ENCODE measurements at places on chromosomes 6 and 20. TPM values are rescaled to one million over a fixed set of nuclear protein-coding genes. Genes with fewer than 3 reads are reported as not detected.

GRCh38 chr6:16118825-16119224 lies 10.1 kb upstream of the MYLIP start:
- DNase-seq = no peak

FAM209B gene
- not detected for total RNA-seq

DNA sequence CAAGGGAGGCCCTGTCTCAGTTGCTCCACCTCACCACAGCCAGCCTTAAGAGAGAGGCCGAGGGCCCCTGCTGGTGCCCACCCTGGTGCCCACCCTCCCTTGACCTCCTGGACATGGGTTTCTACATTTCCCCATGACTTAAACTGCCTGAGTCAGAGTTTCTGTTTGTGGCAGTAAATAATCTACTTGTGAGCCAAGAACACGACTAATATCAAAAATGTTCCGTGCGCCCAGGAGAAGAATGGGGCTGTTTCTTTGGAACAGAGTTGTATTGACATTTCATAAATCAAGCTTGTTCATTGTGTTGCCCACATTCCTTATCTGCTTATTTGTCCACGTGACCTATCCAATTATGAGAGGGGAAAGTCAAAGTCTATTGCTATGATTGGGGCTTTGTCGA lies 143.5 kb downstream of the ANKRD60 start:
- DNase-seq = no peak

DNA sequence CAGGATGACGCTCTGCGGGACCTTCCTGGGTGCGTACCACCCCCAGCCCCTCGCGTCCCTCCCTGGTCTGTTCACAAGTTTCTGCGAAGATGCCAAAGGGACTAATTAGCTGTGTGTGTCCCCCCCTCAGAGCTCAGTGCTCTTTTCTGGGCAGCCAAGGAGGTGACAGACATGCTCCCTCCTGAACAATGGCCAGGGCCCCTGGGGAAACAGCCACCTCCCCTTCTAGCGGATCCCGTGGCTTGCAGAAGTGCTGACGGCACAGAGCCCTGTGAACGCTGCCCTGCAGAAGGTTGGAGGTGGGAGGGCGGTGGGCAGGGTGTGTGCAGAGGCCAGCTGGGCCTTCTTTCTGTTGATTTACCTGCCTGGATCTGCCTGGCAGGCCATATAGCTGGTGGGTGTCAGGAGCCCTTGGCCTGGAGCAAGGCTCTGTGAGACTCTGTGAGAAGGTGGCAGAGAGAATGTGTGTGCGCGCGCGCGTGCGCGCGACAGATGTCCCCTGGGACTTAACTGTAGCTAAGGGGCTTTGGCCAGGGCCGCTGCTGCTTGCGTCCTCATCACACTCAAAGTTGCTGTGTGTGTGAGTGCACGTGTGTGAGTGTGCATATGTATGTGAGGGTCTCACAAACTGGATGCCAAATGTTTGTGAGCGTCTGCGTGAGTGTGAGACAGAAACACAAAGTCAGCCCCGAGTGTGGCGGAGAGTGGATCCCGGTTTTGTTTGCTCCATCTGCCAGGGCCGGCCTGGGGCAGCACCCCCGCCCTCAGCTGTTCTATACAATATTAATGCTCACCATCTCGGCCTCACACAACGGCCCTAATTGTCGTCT lies 3.5 kb upstream of the MYT1 start:
- DNase-seq = no peak

OTOR gene
- total RNA-seq = not detected

DNA sequence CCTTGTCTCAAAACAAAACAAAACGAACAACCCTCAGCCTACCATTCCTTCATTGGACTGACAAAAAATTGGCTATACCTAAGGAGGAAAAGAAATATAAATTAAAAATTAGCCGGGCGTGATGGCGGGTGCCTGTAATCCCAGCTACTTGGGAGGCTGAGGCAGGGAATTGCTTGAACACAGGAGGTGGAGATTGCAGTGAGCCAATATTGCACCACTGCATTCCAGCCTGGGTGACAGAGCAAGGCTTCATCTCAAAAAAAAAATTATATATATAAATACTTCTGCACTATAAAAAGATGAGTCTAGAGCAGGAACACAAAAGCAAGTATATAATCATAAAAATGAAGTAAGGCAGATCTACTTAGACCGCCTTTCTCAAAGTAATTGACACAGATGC lies 109.8 kb downstream of the CRYBG1 start:
- DNase-seq = no peak

FBXO30 gene
- total RNA-seq = 6.3 TPM

CDSN gene
- total RNA-seq = not detected

DNA sequence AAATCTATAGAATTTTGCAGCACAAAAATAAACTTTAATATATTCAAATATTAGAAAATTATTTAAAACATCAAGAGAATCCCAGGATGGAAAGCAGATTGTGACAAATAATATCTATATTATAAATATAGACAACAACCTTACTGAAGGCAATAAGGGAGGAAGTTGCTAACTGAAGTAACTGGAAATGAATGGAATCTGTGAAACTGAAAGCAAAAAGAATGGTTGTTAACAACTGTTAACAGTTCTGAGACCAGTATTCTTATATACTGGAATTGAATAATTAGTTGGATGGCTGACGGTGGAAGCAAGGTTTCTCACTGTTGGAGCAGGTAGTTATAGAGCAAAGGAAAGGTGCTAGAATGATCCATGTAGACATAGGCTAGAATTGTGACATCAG lies 220.4 kb downstream of the PLCB1 start:
- DNase-seq = no peak

PRDM1 gene
- 30.7 TPM for total RNA-seq

- peak; percentile 50 for DNase-seq
Measured at GRCh38 chr6:39377539-39377950, 55.0 kb upstream of the KCNK16 start.

DNA sequence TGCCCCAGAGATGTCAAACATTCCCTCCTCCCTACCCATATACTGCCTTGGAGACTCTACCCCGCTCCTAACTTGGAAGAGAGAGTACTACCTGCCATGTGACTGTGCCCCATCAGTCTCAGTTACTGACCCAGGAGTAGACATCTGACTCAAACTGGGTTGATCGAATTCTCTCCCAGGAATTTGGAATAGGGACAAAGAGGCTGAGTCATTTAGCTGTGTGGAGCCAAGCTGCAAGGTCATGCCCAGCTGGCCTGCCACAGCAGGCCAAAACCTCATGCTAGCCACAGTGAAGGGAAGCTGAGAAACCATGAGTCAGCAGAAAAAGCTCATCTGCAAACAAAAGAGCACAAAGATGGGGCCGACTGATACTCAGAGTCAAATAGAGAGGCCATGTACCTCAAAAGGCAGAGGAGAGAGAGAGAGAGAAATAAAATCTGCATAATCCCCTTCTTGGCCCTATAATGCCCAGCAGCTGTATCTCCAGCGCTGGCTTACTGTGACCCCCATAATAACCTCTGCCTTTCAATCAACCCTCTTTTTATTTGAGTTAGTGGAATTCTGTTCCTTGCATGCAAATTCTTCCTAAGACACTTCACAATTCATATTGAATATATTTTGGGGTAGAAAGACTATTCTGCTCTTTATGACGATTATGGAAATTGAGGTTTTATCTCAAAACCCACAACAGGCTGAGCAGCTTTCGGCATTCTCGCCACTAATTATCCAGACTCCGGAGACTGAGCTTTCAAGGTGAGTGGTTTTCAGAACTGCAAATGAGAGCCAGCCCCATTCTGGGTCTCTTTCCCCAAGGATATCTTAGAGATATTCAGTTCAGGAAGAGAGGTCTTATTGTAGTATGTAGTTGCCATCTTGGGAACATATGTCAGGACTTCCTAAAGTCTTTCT lies 21.4 kb upstream of the AKIRIN2 start:
- DNase-seq = no peak

GRCh38 chr6:168871642-168872315 lies 381.9 kb downstream of the THBS2 start:
- no peak for DNase-seq

DNA sequence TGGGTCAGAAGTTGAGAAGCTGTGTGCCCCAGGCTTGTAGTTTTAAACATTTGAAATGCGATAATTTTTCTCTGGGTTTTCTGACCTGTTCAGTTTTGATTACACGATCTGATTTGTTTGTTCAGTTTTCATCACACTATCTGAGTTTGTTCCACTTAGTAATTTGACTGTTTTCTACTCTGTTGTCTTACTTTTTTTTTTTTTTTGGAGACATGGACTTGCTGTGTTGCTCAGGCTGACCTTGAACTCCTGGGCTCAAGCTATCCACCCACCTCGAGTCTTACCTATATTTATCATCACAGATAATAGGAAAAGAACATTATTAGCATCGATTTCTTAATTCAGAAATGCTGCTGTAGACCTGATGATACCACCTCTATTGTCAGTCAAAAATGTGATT lies 379.1 kb downstream of the UTRN start:
- no peak for DNase-seq

GRCh38 chr6:134630508-134631121 lies 312.7 kb upstream of the SGK1 start:
- peak; percentile 59 for DNase-seq

- no peak for DNase-seq
Measured at GRCh38 chr6:145015739-145016558, 719.4 kb downstream of the EPM2A start.

NNAT gene
- total RNA-seq = 41.3 TPM

- DNase-seq = no peak
Measured at GRCh38 chr6:131687022-131687421, 14.2 kb downstream of the OR2A4 start.

GRCh38 chr6:138719744-138720143 lies 53.8 kb upstream of the CCDC28A start:
- DNase-seq = no peak

MUC21 gene
- total RNA-seq = 0.12 TPM

SIRPD gene
- not detected for total RNA-seq

SLC35F1 gene
- 0.29 TPM for total RNA-seq

- DNase-seq = no peak
Measured at GRCh38 chr6:31053873-31054272, 43.6 kb downstream of the MUC22 start.

TAGAP gene
- 4.1 TPM for total RNA-seq

- DNase-seq = no peak
Measured at GRCh38 chr6:119575721-119576120, 226.2 kb upstream of the MAN1A1 start.

DNA sequence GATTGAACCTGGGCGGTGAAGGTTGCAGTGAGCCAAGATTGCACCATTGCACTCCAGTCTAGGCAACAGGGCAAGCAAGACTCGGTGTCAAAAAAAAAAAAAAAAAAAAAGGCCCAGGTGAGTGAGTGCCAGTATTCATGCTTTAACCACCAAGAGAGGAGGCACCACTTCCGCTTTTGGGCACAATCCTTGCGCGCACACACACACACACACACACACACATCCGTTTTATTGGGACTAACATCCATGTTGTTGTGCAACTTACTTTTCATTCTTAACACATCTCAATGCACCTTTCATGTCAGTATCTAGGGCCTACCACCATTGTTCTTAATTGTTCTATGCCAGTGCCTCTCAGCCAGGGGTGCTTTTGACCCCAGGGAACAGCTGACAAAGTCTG lies 263.0 kb downstream of the CDC5L start:
- no peak for DNase-seq

GRCh38 chr6:63355632-63356031 lies 35.8 kb upstream of the LGSN start:
- no peak for DNase-seq

LAMA5 gene
- 40.7 TPM for total RNA-seq

IBTK gene
- total RNA-seq = 32.8 TPM

DNA sequence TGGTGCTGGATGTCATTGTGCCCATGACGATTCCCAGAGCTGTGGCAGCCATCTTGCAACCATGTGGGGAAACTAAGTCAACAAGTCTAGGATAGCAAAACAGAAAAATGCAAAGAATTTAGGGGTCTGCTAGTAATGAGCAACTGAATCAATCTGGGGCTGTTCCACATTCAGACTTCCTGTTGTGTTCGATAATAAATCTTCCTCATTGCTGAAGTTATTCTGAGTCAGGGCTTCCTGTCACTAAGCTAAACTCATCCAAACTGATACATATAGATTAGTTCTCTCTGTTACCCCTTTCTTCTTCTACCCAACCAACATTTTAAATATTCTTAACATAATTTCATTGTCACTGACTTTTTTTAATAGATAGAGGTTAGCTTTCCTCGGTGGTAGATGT lies 205.9 kb downstream of the HACE1 start:
- no peak for DNase-seq

DNA sequence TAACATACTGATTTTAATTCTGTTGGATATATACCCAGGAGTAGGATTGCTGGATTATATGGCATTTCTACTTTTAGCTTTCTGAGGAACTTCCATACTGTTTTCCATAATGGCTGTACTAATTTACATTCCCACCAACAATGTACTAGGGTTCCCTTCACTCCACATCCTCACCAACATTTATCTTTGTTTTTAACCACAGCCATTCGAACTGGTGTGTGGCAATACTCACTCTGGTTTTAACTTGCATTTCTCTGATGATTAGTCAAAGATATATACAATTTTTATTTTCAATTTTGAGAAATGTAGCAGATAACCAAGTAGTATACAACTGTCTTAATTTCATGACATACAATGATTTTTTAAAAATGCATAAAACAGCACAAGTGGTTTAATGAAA lies 30.3 kb upstream of the ADGRG6 start:
- DNase-seq = no peak

GRCh38 chr20:52473186-52473585 lies 281.6 kb upstream of the ZFP64 start:
- no peak for DNase-seq

- DNase-seq = peak; percentile 74
Measured at GRCh38 chr6:156779206-156780094, 2.3 kb downstream of the ARID1B start.

GRCh38 chr20:9756660-9757059 lies 82.2 kb downstream of the PAK5 start:
- no peak for DNase-seq

SYCP2L gene
- total RNA-seq = not detected

- DNase-seq = no peak
Measured at GRCh38 chr6:132132422-132132821, 181.2 kb upstream of the CCN2 start.

CDC5L gene
- 16.9 TPM for total RNA-seq

DNA sequence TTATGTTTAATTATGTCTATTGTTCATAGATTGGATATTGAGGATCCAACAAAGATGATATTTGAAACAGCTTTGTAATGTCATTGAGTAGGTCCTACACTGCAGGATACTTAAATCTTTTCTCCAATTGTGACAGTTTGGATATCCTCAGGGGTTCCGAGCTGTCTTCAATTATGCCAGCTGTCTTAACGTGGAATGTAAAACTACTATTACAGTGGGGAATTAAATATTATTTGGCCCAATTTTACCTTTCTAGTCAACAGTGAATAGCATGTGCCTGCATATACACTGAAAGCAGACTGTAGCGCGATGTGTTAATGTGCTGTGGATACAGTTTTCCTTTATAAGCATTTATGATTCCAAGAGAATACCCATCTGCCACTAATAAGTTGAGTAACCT lies 156.9 kb downstream of the GRIK2 start:
- no peak for DNase-seq

- DNase-seq = no peak
Measured at GRCh38 chr6:108163267-108163643, 2.6 kb upstream of the NR2E1 start.

SLC35D3 gene
- total RNA-seq = 0.92 TPM

DNA sequence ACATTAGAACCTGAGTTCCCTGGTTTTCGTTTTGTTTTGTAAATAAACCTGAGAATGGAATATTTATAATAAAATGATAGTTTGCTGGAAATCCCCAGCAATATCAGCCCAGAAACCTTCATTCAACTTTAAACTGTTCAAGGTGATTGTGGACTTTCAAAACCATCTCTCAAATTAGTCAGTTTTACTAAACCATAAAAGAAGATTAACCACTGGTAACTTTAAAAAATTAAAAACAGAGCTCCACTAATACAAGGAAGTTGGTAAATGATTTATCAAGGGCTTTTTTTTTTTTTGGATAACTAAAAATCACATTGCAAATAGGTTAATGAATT lies 10.0 kb downstream of the MBOAT1 start:
- DNase-seq = no peak

SLC39A7 gene
- 106 TPM for total RNA-seq
